ENCODE measurements at places on chromosomes 7 and 10. TPM values are rescaled to one million over a fixed set of nuclear protein-coding genes. Genes with fewer than 3 reads are reported as not detected.

The COL13A1 gene
- total RNA-seq = 15.4 TPM

The ST8SIA6 gene
- not detected for total RNA-seq

The DRGX gene
- total RNA-seq = not detected

The CLRN3 gene
- not detected for total RNA-seq

The CCM2 gene
- 47.5 TPM for total RNA-seq

The TFEC gene
- under 0.01 TPM for total RNA-seq

The TM9SF3 gene
- total RNA-seq = 102 TPM
